ENCODE measurements at places on chromosomes 16 and 17.

DNA sequence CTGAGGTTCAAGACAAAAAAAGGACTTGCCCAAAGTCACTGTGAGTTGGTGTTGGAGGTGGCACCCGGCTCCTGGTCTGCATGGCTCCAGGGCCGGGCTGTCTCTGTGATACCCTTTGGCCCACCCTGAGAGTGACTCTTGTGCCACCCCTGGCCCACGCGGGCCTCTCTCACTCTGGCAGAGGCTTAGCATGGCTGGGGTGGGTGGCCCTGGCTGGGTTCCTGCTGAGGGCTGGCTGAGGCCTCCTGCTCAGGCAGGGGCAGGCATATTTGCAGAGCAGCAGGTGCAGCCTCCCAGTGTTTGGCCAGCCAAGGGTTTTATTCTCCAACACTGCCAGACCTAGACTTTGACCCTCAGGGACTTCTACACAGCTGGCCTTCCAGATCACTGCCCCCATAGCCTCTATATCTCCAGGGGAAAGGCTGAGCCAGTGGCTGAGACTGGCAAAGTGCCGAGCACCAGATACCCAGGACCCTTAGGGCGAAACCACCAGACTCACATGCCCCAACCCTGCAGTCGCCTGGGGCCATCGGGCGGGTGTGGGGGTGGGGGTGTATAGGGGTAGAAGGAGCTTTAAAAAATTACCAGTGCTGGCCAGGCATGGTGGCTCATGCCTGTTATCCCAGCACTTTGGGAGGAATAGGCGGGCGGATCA lies 21.5 kb upstream of the ADGRG1 start:
- DNase-seq = no peak

GRCh38 chr16:62135911-62136310 lies 99.7 kb upstream of the CDH8 start:
- DNase-seq = no peak

- DNase-seq = no peak
Measured at GRCh38 chr17:66468241-66469087, 166.1 kb downstream of the PRKCA start.

DNA sequence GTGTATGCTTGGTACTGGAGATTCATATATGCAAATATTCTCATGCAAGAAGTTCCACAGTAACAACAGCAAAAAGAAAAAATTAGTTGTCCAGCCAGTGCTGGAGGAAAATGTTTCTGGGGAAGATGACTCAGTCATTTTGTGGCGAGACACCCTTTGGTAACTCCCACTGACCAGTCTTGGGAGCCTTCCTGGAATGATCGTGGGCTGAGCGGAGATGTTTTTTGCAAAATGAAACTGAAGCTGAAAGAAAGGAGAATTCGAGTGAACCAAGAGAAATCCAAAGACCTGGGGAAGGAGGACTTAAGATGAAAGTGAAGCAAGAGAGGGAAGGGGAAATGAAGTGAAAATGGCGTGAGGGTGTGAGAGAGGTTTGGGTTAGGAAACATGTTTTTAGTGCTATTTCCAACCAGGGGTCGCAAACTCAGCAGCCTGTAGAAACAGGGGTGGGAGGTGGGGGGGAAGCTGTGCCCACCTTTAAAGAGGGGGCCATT lies 5.2 kb downstream of the ITPRIPL2 start:
- peak; percentile 91 for DNase-seq

GRCh38 chr17:20008242-20009051 lies 712 bp upstream of the SPECC1 start:
- DNase-seq = peak; percentile 37

DNA sequence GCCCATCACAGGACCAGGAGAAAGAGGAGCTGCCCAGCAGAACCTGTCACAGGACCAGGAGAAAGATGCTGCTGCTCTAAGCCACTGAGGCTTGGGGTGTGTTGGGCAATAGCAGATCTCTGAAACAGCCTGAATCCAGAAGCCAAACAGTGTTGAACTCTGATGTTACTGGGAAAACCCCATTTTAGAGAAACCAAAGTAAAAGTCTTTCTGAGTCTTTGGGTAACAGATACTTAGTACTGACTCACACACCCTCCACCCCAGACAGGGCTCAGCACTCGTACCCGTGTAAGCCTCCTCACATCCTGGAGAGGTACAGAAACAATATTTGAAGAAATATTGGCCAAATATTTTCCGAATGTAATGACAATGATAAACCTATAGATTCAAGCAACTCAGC lies 82.8 kb upstream of the GNG13 start:
- DNase-seq = no peak

DNA sequence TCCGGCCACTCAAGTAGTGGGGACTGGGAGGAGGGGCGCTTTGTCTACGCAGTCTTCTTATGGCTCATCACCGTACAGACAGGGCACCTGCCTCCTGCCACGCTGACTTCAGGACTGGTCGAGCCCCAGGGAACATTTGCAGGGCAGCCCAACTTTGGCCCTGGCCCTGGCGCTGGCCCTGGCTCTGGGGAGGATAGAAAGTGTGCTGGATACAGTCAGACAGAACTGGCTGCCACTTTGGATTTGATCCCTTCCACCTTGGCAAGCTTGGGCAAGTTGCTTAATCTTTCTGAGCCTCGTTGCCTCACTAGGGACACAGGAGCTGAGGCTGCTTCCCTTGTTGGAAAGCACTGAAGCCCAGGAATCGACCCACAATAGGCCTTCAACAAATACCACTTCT lies 13.6 kb downstream of the LGALS9 start:
- DNase-seq = no peak

- no peak for DNase-seq
Measured at GRCh38 chr17:16583781-16584180, 14.8 kb upstream of the ZNF287 start.

DNA sequence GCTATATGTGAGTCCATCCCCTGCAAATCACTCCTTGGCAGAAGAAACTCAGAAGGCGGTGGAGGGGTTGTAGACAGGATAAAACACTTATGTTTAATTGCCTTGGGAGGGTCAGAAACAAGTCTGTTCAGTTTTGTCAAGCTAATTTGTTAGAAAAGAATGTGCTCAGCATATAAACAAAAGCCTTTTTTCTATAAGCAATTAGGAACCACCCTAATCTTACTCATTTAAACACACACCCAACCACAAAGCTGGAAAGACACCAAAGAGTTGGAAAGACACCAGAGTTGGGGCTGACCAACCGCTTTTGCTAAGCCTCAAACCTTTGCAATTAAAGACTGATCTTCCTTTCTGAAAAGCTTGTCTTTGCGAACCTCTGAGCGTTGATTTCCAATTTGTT lies 439.2 kb upstream of the ERCC4 start:
- DNase-seq = no peak

GRCh38 chr16:21253470-21253869 lies 20.0 kb downstream of the ANKS4B start:
- DNase-seq = no peak

DNA sequence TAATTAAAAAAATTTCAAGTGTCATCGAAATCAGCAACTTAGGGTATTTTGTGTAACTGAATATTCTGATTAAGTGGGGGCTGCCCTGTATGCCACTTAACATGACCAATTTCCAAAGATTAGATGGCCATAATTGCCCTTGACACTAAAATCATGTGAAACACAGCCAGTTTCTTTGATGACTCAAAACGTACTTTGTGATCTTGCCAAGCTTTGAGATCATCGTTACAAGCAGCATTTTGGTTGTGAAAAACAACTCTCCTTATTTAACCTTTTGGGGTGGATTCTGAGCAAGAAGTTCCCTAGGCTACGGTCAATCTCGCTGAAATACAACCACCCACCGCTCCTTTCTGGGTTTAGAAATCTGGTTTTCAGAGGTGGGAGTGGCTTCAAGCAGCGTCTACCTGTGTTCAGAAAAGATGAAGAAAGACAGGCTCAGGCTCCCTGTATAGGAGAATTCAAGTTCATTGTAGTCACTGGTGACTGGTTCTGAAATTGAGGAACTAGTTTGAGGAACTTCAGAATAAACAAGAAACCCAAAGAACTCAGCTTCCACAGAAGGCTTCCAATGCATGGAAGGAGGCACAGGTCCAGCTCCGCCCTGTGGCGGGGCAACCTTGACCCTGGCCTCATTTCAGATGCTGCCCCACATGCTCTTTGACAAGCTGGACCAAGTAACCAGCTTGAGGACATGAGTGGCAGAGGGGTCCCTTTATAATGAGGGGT lies 9.4 kb downstream of the MAP3K14 start:
- DNase-seq = peak; percentile 77

- DNase-seq = no peak
Measured at GRCh38 chr17:5571281-5571680, 13.0 kb downstream of the NLRP1 start.

- peak; percentile 18 for DNase-seq
Measured at GRCh38 chr17:64565563-64565962, 58.8 kb downstream of the CEP95 start.

DNA sequence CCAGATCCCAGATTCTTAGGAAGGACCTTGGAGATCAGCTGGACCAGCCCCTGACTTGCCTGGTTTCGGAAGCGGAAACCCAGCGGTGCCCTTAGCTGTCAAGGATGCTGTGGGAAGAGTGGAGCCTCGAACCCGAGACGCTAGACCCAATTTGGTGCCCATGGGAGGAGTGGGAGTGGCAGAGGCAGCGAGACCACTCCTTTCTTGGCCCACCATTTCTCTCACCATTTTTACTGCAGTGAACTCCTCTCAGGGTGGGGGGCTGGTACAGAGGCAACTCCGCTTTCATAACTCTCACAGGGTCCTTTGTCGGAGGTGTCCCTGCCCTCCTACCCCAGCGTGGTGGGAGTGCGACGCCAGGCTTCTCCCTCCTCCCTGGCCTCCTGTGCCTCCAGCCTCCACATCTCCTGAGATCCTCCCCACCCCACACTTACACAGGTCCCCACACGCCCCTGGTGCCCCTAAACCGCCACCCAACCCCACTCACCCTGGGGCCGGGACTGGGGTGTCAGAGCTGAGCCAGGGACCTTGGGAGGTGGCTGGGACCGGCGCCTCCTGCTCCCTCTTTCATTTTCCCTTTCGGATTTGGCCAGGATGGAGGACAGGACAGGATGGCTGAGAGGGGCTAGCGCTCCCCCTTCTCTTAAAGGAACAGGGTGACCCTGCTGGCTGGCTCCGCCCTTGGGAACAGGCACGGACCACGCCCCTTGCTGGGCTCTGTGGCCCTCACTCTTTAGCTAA lies at the start of gene GJD3:
Gene GJD3, minus strand, starts transcription at position 617 of the 741 bp plus-strand sequence. CDS start 922 bp downstream, outside the sequence.
- DNase-seq = peak; percentile 66

DNA sequence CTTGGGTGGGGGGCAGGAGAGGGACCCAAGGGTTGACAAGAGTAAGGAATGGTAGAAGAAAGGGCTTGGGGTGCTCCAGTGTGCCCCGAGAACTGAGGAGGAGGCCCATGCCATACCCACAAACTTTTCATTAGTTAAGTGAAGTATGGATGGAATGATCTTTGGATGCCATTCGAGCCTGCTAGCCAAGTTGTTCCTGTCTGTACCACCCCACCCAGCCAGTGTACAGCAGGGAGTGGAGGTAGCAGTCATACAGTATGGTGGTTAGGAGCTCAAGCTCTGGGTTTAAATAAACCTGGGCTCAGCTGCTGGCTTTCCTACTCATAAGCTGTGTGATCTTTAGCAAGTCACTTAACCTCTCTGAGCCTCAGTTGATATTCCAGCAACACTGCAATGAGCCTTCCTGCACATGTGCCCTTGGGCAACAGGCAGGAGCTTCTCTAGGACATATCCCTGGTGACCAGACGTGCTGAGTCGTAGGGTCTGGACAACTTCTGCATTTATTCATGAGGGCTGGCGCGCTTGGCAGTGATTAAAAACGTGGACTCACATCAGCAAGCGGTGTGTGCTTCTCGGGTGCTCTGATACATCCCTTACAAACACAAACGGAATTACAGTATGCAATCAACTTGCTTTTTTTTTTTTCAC lies 22.9 kb downstream of the ITPRIPL2 start:
- DNase-seq = no peak

GRCh38 chr16:68480084-68480995 lies 32.0 kb upstream of the SMPD3 start:
- DNase-seq = no peak

GRCh38 chr16:4378161-4378666 lies 6.6 kb downstream of the VASN start:
- DNase-seq = peak; percentile 67

GRCh38 chr17:81125573-81126081 lies 39.7 kb upstream of the PVALEF start:
- DNase-seq = peak; percentile 50

DNA sequence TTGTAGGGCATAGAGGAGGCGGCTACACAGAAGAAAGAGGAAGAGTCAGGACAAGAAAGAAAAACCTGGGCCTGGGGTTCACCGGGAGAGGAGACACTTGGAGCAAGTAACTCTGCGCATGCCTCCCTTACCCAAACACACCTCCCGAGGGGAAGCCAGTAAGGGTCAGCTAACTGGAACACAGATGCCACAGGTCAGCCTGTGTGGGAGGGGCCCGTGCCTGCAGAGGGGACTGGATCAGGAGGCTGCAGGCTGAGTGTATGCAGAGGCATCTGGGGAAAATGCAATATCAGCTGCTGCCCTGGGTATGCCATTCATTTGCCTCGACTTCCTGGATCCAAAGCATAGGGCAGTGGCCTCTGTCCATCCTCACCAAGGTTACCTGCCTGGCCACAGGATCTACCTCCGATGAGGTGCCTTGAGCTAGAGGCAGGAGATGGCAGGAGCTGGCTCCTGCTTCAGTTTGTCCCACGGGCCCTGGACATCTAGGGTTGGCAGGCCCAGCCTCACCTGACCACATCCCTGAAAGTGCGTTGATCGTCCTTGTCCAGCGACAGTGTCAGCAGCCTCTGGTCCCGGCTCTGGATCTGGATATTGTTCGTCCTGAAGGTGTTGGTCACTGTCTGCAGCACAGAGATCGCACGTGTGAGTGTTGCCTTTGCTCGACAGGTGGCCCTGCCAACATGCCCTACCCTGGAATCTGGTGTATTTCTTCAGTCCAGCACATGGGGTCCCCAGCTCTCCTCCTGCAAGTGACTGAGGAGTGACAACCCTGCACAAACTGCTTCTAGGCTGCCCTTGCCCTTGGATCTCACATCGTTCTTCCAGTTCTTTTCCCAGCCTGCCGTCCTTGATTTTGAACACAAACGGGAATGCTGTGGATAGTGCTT lies 4.6 kb upstream of the MFSD6L start:
- no peak for DNase-seq

DNA sequence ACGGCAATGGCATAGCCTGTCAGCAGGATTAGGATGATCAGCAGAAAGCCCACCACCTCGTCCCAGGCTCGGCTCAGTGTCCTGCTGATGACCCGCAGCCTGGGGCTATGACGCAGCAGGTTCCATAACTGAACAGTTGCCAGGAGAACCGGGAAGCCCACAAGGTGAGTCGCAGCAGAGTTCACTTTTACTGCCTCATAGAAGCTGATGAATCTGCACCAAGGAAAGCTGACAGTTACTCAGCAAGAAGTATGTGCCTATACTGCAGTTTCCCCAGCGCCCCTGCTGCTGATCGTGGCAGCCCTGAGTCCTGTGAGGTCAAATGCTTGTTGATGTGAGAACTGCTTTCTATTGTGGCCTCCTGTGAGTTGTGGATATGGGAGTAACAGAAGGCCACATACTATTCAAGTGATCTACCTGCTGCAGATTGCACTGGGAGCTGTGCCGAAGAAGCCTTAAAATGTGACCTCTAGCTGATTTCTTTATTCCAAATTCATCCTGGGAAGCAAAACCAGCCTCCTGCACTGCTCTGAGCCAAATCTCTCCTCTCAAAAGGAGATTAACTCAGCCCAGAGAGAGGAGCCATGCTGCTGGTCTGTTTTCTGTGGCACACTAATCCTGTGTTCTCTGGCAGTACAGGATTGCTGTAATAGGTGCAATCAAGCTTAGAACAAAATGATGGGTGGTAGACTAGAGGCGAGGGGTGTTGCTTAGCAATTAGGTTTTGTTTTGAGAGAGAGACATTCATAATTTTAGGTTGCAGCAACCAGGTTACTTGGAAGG lies 38.8 kb downstream of the IST1 start:
- peak; percentile 24 for DNase-seq

All from AG20443 (cell line).